ENCODE measurements at places on chromosomes 5 and 9.
A peak's percentile ranks its signal among the peaks of the same experiment; 100 is the strongest.

- no peak for DNase-seq
These were observed 222.6 kb downstream of the NPR3 start for GRCh38 chr5:32933692-32934091.

DNA sequence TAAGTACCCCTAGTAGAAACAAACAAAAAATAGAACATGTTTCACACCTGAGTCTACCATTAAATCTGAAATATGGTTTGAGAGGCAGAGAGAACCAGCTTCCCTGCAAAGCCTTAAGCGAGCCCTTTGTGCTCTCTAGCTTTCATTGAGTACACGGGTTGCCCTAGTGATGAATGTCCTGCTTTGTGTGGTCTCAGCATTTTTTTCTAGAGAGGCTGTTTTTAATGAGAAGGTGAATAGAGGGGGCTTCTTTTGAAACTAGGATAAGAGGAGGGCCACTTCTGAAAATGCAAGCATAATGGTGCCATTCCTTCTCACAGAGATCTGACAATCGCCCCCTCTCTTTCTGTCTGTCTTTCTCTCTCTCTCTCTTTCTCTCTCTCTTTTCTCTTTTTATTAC is 131.3 kb downstream of the MACIR start:
- DNase-seq, result no peak

GRCh38 chr5:24353611-24354010 is 291.2 kb downstream of the CDH10 start:
- DNase-seq, result no peak

DNA sequence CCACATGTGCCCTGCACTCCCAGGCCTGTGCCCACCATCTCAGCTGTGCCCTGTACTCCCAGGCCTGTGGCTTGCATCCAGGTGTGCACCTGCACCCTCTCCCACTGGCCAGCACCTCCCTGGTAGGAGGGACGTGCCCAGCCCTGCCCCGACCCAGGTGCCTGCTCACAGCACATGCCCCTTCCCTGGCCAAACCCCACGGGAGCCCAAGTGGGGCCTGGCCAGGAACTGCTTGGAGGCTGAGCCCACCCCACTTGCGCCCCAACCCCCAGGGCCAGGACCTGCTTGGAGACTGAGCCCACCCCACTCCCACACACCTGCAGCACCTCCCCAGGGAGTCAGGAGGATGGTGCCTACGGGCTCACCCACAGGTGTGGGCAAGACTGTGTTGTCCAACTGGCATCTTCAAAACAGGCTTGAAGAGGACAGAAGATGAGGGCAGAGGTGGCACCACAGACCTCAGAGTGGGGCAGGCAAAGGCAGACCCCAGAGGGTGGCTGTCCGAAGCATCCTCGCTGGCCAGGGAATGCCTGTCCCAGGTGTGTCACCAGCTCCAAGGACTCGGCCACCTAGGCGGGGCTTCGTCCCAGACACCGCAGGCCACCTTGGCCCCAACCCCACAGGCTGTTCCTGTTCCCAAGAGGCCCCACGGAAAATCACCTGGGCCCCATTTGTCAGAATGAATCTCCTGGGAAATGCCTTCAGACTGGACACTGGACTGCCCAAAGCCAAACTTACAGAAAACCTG is 10.8 kb downstream of the ZDHHC11B start:
- DNase-seq, result no peak

GRCh38 chr5:24351285-24351684 is 293.5 kb downstream of the CDH10 start:
- DNase-seq, result no peak

GRCh38 chr5:108386345-108387061 is 4.6 kb upstream of the FBXL17 start:
- DNase-seq, result no peak

- no peak for DNase-seq
These were observed 73.3 kb upstream of the ORM1 start for GRCh38 chr9:114249424-114250234.

GRCh38 chr9:74498621-74499095 is 1.5 kb downstream of the RORB start:
- no peak for DNase-seq

DNA sequence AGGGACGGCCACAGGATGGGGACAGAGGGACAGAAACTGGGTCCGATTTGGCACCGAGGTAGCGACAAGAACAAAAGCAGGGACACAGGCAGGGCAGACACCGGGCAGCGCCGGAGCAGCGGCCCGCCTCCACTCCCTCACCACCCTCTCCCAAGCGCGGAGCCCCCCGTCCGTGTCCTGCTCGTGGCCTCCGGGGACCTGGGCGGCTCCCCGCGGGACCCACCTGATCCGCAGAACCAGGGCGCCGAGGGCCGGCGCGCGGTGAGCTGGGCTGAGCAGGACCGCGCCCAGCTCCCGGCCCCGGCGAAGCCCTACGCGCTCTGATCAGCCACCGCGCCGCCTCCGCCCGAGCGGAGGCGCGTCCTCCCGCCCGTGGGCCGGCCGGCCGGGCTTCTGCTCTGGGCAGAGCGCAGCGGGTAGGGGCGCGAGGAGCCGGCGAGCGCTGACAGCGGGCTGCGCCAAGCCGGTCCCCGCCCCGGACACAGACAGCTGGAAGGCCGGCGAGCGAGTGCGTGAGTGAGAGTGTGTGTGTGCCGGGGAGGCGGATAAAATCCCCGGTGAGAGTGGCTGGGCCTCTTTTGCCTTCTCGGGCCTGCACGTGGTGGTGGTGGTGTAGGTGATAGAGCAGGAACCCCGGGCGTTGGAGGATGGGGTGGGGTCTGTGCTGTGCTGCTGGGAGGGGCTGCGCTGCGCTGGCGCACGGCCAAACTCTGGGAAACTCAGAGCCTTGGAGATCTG is at the start of gene GGTA1:
TSS of gene GGTA1 (minus strand) at position 418 of the 738 bp plus-strand sequence. CDS start 31,922 bp downstream, outside the sequence.
- peak; percentile 67 for DNase-seq

GRCh38 chr5:27290172-27290571 is 251.8 kb upstream of the CDH9 start:
- no peak for DNase-seq

DNA sequence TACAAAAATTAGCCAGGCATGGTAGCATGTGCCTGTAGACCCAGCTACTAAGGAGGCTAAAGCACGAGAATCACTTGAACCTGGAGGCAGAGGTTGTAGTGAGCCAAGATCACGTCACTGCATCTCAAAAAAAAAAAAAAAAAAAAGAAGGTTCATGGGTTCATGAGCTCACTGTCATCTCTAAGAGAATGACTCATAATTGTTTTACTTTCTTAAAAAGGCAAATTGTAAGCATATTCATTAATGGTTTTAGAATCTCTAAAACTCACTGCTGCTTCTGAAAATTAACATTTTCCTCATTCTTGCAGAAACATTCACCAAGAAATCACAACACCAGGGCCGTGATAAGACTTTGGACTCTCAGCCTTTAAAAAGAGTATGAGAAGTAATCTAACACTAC is 103.6 kb downstream of the GNA14 start:
- DNase-seq, result no peak

GRCh38 chr9:109604781-109605180 is 106.7 kb upstream of the PTPN3 start:
- DNase-seq, result no peak

DNA sequence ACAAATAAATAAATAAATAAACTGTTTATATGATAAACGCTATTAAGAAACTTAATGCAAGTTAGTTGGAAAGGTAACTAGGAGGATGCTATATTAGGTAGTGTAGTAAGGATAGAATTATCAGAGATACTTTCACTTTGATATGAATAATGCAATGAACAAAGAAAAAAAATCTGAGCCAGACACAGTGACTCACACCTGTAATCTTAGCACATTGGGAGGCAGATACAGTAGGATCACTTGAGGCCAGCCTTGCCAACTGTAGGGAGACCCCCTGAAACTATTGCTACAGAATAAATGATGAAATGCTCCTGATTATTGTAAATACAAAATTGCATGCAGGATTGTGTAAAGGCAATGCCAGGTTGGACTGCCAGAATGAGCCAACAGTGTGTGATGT is 109.2 kb downstream of the ANXA2R start:
- no peak for DNase-seq

DNA sequence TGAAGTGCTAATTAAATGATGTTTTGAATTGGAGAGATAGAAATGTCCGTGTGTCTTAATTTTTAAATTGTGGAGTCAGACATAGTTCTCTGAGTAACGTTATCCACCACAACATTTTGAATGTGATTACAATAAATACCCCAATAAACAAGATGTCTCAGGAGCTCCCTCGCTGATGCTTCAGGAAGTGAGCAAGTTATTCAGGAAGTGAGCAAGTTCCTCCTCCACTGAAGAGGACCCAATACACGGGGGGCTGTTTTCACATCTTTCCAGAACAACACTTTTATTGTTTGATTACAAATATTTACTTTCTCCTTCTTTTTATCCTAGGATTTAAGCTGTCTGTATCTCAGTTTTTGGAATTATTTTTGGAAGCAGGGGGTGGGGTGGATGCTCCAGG is 363.8 kb downstream of the LRRC70 start:
- no peak for DNase-seq

DNA sequence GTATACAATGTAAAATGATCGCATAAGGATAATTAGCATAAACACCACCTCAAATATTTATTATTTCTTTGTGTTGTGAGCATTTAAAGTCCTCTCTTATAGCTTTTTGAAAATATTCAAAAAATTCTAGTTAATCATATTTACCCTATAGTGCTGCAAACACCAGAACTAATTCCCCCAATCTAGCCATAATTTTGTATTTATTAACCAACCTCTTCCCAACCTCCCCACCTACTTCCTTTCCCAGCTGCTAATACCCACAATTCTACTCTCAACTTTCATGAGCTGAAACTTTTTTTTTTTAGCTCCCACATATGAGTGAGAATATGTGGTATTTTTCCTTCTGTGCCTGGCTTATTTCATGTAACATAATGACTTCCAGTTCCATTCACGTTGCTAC is 317.8 kb upstream of the ATP10B start:
- no peak for DNase-seq

DNA sequence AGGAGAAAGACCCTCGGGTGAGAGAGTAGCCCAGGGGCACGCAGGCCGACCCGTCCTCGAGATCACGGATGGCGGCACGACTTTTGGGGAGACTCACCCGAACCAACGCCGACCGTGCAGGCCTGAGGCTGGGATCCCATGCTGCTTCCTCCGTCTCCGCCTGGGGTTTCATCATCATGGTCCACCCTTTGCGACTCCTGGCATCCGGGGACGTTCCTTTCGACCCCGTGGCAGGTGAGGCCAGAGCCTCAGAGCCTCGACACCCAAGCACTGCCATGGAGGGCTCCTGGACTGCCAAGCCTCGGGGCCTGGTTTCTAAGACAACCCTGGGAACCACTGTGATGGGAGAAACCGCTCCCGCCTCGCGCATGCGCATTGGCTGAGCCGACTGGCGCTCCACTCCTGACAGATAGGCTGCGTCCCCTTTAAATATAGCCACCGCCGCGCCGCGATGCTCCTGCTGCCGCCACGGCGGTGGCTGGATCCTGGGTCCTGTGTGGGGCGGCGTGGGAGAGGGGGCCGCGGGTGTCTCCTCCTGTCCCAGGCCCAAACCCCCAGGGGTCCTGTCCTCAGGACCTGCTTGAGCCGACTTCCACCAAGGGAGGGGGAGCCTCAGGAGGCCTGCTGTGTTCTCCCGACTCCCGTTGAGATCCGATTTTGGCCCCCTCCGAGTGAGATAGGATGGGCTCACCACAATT is 481.6 kb downstream of the SPATA31A7 start:
- DNase-seq, result no peak

GRCh38 chr5:80143491-80143890 is 108.3 kb downstream of the THBS4 start:
- DNase-seq, result no peak
